AG04449 (cell line): ENCODE measurements at places on chromosomes 7 and 10.

GRCh38 chr7:106037489-106038176, 74.5 kb downstream of the SYPL1 start:
- DNase-seq, result no peak

- DNase-seq, result no peak
These were observed 88.8 kb downstream of the JCAD start for GRCh38 chr10:29970576-29970975.

DNA sequence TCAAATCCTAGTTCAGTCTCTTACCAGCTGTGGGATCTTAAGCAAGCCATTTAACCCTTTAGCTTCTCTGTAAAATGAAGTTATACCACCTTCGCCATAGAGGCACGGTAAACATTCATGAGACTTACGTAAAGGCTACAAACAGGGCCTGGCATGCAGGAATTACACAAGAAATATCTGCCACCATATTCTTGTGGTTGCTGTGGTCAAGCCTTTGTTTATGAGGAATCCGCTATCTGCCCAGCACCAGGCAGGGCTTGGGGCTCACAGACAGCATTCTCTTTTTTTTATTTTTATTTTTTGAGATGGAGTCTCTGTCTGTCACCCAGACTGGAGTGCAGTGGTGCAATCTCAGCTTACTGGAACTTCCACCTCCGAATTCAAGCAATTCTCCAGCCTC, 9.9 kb downstream of the AIFM2 start:
- no peak for DNase-seq

GRCh38 chr7:1096156-1097119, 8.5 kb downstream of the GPER1 start:
- DNase-seq, result no peak

- DNase-seq, result no peak
These were observed 136.9 kb upstream of the MAGI2 start for GRCh38 chr7:79590391-79590790.

DNA sequence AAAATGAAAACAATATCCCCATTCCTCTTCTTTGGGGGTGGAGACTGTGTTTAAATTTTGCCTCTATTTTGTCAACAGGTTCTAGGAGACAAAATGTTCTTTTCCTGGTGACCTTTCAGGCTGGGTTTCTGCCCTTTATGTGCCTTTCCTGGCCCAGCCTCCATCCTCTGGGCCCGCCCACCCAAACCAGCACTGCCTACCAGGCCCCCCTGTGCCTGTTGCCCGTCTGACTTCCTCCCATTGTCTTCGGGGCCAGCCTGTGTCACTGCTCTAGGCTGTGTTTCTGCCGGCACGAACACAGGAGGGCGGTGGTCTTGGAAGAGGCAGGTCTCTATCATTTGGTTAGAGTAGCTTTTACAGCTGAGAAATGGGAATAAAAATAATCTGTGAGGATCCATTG, 13.9 kb downstream of the TSPAN14 start:
- DNase-seq, result no peak

DNA sequence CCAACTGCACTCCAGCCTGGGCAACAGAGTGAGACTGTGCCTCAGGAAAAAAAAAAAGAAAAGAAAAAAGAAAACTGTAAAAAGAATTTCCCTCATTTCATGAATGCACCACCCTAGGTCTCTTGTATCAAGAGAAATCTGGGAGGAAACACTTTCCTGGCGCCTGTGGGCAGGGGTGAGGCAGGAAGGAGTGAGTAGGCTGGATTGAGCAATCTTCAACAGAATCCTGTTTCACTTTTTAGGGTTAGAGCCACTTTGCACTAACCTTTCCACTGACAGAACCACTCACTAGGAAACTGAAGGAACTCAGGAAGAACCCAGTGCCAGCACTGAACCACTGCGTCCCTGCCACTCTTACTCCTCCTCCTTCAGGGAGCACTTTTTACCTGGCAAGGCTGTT, 282.1 kb downstream of the CCDC3 start:
- DNase-seq, result no peak

- peak; percentile 10 for DNase-seq
These were observed 29.7 kb downstream of the IMMP2L start for GRCh38 chr7:111532625-111533024.

GRCh38 chr10:122281018-122281626, 10.0 kb downstream of the BTBD16 start:
- no peak for DNase-seq

DNA sequence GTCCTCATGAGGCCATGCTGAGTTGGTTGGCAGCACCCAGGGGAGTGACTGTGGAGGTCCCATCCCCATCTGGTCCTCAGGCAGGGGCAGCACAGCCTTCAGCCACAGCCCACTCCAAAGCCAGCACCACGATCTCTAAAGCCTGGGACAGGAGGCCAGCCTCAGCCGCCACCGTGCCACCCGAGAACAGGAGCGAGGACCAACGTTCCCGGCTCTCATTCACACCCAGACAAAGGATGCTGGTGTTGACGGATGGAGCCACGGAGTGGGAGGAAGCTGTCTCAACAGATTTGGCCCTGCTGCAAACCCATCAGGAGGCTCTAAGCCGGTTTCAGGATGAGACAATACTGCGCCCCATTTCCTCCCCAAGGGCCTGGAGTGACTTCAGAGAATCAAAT, 42.7 kb upstream of the PPP2R2D start:
- DNase-seq, result no peak

DNA sequence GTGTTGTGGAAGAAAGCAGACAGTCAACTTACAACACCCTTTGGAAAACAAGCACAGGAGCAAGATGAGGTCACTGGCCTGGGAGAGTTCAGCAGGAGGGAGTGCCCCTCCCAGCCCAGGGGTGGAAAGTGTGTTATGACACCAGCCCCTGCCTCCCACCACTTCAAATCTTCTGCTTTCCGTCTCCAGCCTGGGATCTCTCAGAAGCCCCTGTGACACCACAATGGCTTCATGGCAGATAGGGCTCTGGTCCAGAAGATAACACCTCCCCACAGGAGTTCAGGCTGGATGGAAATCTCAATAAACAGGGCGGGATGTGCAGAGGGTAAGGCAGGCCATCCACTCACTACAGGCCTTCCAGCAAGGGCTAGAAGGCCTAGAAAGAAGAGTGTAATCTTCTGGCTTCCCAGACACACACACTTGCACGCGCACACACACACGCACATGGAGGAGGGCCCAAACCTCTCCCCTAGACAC, 48.7 kb upstream of the ZMIZ1 start:
- DNase-seq, result no peak

- DNase-seq, result no peak
These were observed 182.6 kb downstream of the PON1 start for GRCh38 chr7:95141755-95142154.

DNA sequence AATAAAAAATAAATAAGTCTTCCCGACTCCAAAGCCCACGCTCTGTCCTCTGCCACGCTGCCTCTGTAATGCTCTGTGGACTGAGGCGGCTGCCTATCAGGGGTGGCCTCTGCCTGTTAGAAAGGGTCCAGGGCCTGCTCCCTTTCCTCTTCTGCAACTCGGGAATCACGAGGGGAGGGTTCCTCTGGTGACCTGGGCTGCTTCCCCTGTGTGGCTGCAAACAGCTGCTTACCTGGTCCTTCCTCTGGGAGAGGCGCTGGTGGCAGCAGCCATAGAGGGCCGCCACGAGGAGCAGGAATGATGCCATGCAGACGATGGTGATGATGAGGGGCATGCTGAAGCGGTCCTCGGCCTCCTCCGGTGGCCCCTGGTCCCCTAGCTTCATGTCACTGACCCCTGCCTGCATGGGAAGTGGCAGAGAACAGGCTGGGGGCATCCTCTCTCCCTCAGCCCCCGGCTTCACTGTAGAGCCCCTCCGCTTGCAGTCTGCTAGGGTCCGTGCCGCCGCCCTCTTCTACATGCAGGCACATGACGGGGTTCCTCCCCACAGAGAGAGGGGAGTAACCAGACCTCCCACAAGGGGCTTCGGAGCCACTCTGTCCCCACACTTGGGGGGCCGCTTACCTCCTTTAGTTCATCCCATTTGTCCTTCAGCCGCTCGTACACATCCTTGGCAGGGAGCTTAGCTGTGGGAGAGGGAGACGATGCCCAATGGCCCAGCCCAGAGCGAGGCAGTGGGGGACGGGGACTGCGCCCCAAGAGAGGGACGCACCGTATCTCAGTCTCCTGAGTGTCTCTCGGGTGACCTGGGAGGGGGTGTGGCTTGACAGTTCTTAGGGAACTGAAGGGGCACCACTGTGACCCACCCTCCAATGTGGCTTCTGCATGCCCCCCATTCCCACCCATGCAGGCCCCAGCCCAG, 50.5 kb downstream of the PODXL start:
- no peak for DNase-seq

DNA sequence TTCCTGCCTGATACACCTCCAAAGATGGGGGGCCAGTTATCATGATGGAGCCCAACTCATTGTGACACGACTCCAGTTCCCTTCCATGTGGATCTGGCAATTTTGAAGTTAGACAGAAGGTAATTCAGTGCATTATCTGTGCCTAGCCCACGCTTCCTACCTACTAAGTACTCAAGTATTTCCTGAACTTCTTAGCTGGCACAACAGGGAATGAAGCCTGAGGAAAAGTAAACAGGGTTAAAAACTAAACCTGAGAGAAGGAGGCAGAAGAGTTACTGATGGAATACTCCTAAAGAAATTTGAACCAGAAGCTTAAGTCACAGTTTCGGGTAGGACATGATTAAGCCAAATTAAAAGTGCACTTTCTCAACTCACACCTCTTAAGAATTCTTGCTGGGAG, 1.1 kb upstream of the SEC31B start:
- DNase-seq, result no peak

GRCh38 chr7:39811161-39811614, 138.9 kb upstream of the CDK13 start:
- DNase-seq, result peak; percentile 14

- no peak for DNase-seq
These were observed 16.7 kb downstream of the LSMEM1 start for GRCh38 chr7:112497481-112497880.

DNA sequence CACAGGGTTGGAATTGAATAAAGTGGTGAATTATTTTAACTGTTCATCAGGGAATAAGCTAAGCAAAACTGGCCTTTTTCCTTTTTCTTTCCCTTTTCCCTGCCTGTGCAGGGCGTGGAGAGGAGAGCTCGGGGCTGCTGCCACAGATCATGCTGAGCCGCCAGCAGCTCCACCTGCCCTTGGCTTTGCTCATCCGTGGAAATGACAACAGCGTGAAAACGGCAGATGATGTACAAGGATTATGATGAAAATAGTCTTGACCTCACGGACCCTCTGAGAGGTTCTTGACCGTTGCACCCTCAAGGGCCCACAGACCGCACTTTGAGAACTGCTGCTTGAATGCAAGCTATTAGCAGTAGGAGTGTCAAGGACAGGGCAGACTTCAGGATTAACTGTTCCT, 10.6 kb downstream of the PPP2R2D start:
- no peak for DNase-seq

- DNase-seq, result peak; percentile 95
These were observed at the start of gene INHBA for GRCh38 chr7:41702635-41703371. TSS of gene INHBA (minus strand) at chr7:41703090. CDS start at chr7:41700374, 2,716 bp downstream.

- DNase-seq, result no peak
These were observed 159.2 kb upstream of the FOXP2 start for GRCh38 chr7:114255404-114255841.

DNA sequence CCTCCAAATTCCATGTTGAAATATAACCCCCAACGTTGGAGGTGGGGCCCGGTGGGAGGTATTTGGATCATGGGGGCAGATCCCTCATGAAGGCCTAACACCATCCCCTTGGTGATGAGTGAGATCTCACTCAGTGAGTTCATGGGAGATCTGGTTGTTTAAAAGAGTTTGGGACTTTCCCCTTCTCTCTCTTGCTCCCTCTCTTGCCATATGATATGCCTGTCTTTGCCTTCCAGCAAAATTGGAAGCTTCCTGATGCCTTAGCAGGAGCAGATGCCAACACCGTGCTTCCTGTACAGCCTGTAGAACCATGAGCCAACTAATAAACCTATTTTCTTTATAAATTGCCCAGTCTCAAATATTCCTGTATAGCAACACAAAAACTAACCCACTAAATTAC, 55.7 kb upstream of the CDK1 start:
- DNase-seq, result no peak

GRCh38 chr7:155123413-155123812, 53.3 kb downstream of the HTR5A start:
- DNase-seq, result no peak

DNA sequence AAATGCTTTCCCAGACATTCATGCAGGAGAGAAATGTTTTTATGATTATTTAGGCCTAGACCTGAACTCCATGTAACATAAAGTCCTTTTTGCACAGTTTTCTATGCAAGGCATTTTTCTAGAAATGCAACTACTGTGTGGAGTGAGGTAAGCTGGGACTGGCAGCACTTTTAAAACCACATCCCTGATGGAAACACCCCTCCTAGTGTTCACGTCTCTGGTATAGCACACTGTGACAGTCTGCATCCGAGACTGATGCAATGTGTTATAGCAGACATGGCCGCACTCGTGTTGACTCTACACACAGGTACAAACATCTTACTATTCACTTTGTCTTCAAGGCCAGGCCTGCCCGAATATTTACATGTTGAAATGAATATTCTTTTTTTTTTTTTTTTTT, 19.3 kb upstream of the ERCC6 start:
- no peak for DNase-seq
